NAMALWA (cell line): ENCODE measurements at places on chromosomes 5 and 9.

DNA sequence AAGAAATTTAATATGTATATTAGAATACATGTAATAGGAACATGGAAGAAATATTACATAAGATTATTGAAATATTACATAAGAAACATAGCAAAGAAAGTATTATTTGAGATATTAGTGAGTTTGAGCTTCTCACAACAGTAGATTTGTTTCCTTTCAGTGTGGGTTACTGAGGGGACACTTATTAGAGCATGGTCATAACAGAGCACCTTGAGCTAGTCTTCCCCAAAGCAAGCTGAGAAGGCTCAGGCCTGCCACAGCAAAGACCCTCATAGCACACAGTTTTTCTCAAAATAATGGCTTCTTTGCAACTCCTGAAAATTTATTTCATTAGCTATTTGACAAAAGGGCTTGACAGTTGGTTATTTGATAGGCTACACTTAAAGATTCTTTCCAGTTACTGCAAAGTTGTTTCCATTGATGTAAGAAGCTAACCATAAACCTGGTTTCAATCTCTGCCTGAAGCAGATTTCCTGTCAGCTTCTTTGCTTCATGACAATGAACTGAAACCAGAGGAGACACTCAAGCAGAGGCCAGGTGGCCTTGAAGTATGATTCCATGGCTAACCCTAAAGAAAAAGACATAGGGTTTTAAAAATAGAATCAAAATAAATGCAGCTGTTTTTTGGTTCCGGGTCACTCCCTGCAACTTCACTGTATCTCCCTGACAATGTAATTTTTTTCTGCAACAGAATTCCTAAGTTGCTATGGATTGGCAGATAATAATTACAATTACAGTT, 68.6 kb downstream of the ERMP1 start:
- DNase-seq = no peak

GRCh38 chr9:90965226-90966030, 163.8 kb downstream of the SYK start:
- no peak for DNase-seq

GRCh38 chr9:545480-545879, 296.0 kb upstream of the DMRT1 start:
- no peak for DNase-seq

GRCh38 chr5:51559339-51559738, 176.1 kb downstream of the ISL1 start:
- DNase-seq = no peak

- DNase-seq = no peak
Measured at GRCh38 chr5:152864447-152864846, 459.4 kb upstream of the NMUR2 start.

DNA sequence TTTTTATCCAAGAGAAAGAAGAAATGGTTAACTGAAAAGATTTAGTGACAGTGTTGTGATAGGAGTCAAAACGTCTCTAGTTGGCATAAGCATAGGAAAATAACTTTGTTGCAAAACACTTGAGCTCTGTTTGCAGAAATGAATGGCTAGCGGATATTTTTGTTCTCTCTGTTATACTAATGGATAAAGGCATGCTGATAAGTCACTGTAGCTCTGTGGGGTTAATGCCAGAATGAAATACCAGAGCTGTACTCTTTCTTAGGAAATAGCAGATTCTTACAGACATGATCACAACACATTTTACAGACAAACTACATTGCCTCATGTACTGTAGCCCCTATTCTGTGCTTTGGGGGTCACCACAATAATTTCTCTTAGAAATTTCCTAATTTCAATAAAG, 202.8 kb downstream of the DMRTA1 start:
- DNase-seq = no peak
